ENCODE measurements at places on chromosomes 2 and 18. TPM values are rescaled to one million over a fixed set of nuclear protein-coding genes. Genes with fewer than 3 reads are reported as not detected.

Gene NRP2
- total RNA-seq, result 1.4 TPM

Gene IER3IP1
- total RNA-seq, result 10.1 TPM

Gene CYB5A
- 20.4 TPM for total RNA-seq

Gene RFTN2
- total RNA-seq, result not detected

Gene IL1R2
- 0.88 TPM for total RNA-seq

Gene ERFE
- not detected for total RNA-seq

Gene CFAP65
- total RNA-seq, result not detected

DNA sequence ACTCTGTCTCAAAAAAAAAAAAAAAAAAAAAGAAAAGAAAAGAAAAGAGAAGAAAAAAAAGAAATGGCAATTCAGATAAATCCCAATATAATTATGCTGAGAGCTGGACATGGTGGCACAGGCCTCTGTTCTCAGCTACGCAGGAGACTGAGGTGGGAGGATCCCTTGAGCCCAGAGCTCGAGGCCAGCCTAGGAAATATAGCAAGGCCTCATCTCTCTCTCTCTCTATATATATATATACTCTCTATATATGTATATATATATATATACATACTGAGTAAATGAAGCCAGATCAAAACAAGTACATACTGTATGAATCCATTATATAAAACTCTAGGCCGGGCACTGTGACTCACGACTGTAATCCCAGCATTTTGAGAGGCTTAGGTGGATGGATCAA, 30.6 kb upstream of the MYCN start:
- DNase-seq, result no peak

- DNase-seq, result no peak
These were observed 52.3 kb downstream of the IMPA2 start for GRCh38 chr18:12033643-12034025.

GRCh38 chr2:3280197-3280596, 97.4 kb downstream of the EIPR1 start:
- DNase-seq, result no peak

DNA sequence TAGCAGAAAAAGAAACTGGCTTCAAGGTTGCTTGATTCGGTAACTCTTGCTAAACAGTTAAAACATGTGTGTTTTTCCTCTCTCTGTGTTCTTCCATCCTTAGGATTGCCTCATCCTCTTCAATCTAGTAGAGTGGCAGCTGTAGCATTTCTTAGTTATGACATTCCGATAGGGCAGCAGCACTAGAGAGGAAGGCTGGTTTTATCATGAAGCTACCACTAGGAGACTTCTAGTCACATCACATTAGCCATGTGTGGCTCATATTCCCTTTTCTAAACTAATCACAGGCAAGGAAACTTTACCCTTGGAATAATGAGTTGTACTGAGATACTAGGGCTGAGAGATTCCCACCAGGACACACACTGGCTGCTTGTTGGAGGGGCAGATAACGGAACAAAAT, 187.6 kb downstream of the DOK6 start:
- DNase-seq, result no peak

- no peak for DNase-seq
These were observed 110.1 kb downstream of the GALNT1 start for GRCh38 chr18:35691625-35692024.

- DNase-seq, result no peak
These were observed 54.7 kb downstream of the SPRED2 start for GRCh38 chr2:65377556-65378192.

DNA sequence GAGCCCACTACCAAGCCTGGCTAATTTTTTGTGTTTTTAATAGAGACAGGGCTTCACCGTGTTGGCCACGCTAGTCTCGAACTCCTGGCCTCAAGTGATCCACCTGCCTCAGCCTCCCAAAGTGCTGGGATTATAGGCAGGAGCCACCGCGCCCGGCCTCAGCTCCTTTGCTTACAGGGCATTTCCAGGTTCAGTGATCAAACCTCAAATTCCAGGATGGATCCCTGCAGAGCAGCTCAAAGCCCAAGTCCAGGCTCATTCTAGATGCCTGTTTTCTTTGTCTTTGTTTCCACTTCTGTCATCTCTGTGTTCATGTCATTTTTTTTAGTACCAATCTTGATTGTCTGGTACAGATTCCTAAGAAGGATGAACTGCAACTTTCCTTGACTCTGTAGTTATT, 41.9 kb downstream of the TNFRSF11A start:
- DNase-seq, result no peak

GRCh38 chr2:54773838-54774237, 50.4 kb downstream of the EML6 start:
- DNase-seq, result no peak

DNA sequence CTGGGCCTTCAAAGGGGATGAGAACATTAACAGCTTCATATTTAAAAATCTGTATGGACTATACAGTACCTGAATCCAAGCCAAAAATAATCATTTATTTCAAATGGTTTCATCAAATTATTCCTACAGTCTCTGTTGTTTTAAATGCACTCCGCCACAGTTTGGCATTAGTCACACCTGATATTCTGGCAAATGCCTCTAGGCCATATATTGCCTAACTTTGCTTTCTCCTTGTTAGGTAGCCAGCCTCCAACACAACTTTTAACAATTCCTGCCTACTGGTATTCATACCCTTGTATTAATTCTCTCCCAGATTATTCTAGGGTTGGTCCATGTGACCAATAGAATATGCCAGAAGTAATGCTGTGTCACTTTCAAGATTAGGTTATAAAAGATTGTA, 146.6 kb upstream of the FANCL start:
- DNase-seq, result no peak

- no peak for DNase-seq
These were observed 163.2 kb downstream of the INSIG2 start for GRCh38 chr2:118251427-118251826.

DNA sequence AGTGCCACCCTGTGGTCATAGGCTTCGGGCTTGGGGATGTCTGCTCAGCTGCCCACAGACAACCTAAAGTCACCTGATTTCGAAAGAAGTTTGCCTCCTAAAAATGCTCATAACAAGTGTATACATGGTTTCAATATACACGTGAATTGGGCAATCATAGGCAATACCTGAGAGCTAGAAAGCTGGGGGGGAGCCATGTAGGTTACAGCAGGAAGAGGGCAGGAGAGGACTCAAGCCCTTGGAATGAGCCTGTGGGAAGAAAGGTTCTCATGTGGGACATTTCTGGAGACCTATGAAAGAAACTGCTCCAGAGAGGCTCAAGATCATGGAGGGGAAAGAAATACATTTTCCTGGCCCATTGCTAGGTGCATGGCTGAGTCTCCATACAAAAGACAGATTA, 109.7 kb downstream of the ACOXL start:
- DNase-seq, result no peak

DNA sequence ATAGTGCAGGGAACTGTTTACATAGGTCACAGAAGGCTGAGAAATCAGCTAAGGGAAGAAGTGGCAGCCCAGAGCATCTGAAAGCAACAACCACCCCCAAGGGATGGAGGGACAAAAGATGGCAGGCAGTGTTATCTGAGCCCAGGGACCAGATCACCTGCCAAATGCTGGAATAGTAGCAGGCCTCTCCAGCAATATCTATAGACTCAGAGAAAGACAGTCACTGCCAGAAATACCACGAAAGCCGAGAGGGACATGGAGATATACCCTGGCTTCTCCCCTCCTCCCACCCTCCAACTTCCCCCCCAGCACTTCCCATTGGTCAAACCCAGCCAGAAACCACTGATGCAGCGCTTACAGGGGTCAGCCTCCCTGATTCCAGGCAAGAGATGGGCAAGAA, 58.4 kb upstream of the PPP1CB start:
- DNase-seq, result no peak

DNA sequence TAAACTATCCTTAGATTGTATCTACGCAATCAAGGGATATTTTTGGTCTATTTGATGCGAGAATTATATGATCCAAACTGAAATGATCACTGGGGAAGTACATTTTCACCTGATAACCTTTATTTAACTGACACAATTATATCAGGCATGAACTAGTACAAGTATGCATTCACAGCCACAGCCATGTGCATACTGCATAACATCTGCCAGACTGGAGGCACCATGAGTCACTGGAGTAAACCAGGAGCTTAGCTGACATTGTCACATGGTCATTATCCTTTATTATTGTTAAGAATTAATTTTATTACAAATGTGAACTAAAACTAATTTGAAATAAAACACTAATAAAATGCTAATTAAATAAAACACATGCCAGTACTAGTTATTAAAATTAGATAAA, 1127.1 kb downstream of the DPP10 start:
- no peak for DNase-seq

DNA sequence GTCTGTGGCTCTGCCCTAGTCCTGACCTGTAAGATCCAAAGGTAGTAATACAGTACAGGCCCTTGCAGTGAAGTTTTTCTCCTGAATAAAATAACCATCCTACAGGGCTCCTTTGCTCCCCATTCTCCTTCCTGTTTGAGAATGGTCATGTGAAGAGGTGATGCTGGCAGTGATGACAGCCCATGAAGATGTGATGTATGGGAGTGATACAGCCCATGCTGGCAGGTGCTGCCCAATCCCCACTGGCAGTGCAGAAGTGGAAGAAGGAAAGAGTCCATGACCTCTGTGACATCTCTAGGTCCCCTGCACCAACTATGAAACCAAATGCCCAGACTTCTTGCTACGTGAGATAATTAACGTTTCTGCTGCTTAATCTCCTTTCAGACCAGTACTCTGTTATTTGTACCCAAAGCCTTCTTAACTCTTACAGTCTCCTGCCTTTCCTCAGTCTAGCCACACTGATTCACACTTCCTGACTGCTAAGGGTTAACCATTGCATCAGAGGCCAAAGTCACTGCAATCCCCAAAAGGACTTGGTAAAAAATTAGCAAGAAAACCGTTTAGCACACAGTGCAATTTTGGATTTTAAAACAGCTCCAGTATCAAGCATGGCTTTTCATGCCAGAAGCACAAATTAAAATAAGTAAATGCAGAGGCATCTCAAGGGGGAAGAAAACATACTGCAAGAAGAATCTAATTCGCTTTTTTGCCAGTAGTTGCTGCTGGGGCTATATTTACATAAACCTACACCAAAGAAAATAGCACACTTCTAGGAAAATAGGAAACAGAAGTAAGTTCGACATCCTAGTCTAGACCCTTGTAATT, 98.0 kb downstream of the STK39 start:
- DNase-seq, result no peak

DNA sequence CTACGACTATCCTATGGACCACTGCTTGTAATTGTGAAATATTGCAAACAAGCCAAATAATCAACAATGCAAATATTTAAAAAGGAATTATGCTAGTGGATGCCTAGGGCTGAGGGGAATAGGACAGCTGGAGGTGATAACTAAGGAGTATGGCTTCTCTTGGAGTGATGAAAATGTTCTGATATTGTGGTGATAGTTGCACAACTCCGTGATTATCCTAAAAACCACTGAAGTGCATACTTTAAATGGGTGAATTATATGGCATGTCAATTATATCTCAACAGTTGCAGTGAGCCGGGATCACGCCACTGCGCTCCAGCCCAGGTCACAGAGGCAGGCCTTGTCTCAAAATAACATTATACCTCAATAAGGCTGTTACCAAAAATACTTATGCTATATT, 125.1 kb upstream of the SH3BP4 start:
- DNase-seq, result no peak

DNA sequence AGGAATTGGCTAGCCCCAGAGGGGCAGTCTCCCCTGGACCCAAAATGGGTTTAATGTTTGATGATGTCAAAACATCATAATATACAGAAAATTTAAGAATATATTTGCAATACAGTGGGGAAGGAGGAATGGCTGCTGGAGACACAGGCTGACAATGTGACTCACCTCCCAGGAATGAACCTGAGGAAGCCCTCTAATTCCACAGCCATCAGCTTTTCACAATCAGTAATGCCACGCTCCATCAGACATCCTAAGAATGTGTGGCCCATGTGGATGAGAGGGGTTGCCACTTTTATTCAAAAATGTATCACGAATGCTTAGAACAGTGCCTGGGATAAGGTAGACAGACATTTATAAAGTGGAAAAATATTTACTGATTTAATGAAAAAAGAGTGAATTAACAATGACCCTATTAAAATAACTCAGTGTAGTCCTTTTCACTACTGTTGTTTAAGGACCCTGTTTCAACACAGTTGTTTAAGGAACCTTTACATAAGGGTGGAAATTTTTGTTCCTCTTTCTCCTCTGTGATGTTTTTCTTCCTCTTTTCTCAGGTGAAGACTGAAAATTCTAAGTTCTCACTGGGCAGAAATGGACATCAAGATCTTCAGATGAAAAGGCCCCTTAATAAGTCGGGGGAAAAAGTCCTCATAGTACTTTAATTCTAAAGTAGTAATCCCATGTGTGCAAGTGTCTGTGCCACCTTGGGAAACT, 17.5 kb upstream of the TMEM163 start:
- no peak for DNase-seq

- DNase-seq, result no peak
These were observed 148.2 kb downstream of the FAM161A start for GRCh38 chr2:61705625-61706024.

DNA sequence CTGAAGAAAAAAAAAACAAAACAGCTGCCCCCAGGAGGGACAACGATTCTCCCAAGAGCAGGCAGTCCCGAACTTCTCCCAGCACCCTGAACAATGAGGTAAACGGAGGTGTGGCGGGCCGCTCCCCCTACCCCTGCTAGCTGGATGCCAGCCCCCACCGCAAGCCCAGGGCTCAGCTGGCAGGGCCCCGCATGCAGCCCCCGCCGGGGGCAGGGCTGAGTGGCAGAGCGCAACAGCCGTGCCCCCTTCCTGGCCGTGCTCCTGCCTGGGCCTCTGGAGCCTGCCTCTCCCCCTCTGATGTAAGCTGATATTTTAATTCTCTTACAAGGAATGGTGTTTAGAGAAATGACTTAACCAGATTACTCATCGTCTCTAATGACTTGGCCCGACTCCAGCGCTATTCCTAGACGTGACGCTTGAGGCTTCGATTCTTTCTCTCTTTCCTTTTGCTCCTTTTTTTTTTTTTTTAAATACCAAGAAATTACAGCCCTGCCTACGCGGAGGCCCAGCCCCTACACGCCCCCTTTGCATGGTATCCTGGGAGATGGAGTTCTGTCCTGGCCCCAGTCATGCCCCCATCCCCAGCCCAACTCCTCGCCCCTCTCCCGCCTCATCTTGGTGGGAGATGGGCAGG, 4.6 kb upstream of the ARID5A start:
- DNase-seq, result peak; percentile 81

GRCh38 chr2:239355139-239355538, 45.7 kb downstream of the HDAC4 start:
- no peak for DNase-seq

DNA sequence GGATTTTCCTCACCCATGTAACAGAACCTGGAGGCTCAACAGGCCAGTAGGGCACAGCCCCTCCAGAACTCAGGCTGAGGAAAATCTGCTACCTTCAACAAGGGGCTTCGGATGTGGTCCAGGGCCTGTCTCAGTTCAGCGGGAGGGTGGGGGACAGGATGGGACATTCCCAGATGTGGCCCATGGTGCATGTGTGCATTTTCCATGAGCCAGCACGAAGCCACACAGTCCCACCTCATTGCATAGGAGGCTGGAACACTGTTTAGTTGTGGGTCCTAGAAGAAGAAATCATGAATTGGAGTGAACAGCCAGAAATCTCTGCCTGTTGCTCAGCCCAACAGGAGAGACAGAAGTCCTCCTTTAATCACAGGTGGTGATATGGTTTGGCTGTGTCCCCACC, 469.6 kb upstream of the MYT1L start:
- DNase-seq, result no peak

- no peak for DNase-seq
These were observed 41.7 kb downstream of the FRZB start for GRCh38 chr2:182824767-182825158.

GRCh38 chr2:54867457-54867856, 144.0 kb downstream of the EML6 start:
- DNase-seq, result no peak
